ENCODE measurements at places on chromosomes 7 and 10. TPM values are rescaled to one million over a fixed set of nuclear protein-coding genes. Genes with fewer than 3 reads are reported as not detected.
A peak's percentile ranks its signal among the peaks of the same experiment; 100 is the strongest.

The SH2D4B gene
- total RNA-seq = not detected

The ASAH2 gene
- total RNA-seq = 1.1 TPM

The NSUN5 gene
- 16.8 TPM for total RNA-seq

The OR9A2 gene
- total RNA-seq = not detected

The BICC1 gene
- 39.4 TPM for total RNA-seq

The UNCX gene
- not detected for total RNA-seq

The FFAR4 gene
- not detected for total RNA-seq

DNA sequence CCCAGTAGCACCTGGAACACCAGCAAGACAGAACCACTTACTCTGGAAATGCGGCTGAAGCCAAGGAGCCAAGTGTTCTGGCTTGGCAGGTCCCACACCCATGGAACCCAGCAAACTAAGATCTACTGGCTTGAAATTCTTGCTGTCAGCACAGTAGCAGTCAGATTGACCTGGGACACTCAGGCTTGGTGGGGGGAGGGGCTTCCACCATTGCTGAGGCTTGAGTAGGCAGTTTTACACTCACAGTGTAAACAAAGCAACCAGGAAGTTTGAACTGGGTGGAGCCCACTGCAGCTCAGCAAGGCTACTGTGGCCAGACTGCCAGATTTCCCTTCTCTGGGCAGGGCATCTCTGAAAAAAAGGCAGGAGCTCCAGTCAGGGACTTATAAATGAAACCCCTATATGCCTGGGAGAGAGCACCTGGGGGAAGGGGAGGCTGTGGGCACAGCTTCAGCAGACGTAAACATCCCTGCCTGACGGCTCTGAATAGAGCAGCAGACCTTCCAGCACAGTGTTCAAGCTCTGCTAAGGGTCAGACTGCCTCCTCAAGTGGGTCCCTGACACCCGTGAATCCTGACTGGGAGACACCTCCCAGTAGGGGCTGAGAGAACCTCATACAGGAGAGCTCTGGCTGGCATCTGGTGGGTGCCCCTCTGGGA is 121.2 kb downstream of the MTERF1 start:
- DNase-seq = no peak
- no peak overlapping the region for H3K4me3 ChIP-seq
- peaks cover 2% of the 10 kb centered on the region for H3K27me3 ChIP-seq
- peaks cover 4% of the 10 kb centered on the region for H3K36me3 ChIP-seq

GRCh38 chr10:82942286-82943099 is 1067.5 kb downstream of the NRG3 start:
- H3K27ac ChIP-seq = peak overlapping the region; percentile 64
- no peaks in the 10 kb centered on the region for H3K36me3 ChIP-seq
- no peak for DNase-seq
- H3K4me1 ChIP-seq = peaks cover 25% of the 10 kb centered on the region
- no peak overlapping the region for H3K4me3 ChIP-seq
- no peaks in the 10 kb centered on the region for H3K27me3 ChIP-seq

- H3K4me1 ChIP-seq = no peaks in the 10 kb centered on the region
- no peak overlapping the region for H3K4me3 ChIP-seq
- H3K27ac ChIP-seq = no peak overlapping the region
- H3K27me3 ChIP-seq = no peaks in the 10 kb centered on the region
- H3K36me3 ChIP-seq = no peaks in the 10 kb centered on the region
These were observed 374.9 kb downstream of the SORCS1 start for GRCh38 chr10:106789623-106790022.

GRCh38 chr7:44515590-44516268 is 25.3 kb upstream of the NUDCD3 start:
- peaks cover 16% of the 10 kb centered on the region for H3K27me3 ChIP-seq
- H3K4me1 ChIP-seq = no peaks in the 10 kb centered on the region
- no peaks in the 10 kb centered on the region for H3K36me3 ChIP-seq
- H3K4me3 ChIP-seq = no peak overlapping the region

GRCh38 chr10:11504566-11505285 is 106.7 kb downstream of the USP6NL start:
- H3K27me3 ChIP-seq = no peaks in the 10 kb centered on the region
- no peak for DNase-seq
- peaks cover 18% of the 10 kb centered on the region for H3K36me3 ChIP-seq
- peaks cover 2% of the 10 kb centered on the region for H3K4me1 ChIP-seq
- no peak overlapping the region for H3K4me3 ChIP-seq

- no peak for DNase-seq
- H3K27ac ChIP-seq = peak overlapping the region; percentile 88
- H3K27me3 ChIP-seq = no peaks in the 10 kb centered on the region
- H3K4me3 ChIP-seq = no peak overlapping the region
These were observed 102.7 kb downstream of the CUBN start for GRCh38 chr10:17026686-17027485.

DNA sequence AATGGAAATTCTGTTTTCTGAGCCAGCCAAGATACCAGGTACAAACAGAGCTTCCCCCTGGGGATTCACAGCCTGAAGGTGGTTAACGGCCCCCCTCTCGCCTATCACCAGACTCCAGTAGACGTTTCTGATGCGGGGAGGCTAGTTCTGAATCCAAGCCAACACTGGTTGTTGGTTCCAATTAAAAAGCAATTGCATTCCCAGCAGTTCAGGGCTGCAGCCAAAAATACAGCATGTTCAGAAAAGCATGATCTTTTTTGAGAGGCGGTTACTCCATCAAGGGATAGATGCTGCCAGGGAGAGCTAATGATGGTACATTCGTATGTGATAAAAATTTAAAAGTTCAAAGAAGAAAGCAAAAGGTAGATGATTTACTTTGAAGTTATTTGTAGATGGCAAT is 481.0 kb downstream of the GALNT17 start:
- no peaks in the 10 kb centered on the region for H3K36me3 ChIP-seq
- no peak for DNase-seq
- H3K27me3 ChIP-seq = no peaks in the 10 kb centered on the region
- no peak overlapping the region for H3K4me3 ChIP-seq
- H3K27ac ChIP-seq = peak overlapping the region; percentile 70
- H3K4me1 ChIP-seq = peaks cover 45% of the 10 kb centered on the region

DNA sequence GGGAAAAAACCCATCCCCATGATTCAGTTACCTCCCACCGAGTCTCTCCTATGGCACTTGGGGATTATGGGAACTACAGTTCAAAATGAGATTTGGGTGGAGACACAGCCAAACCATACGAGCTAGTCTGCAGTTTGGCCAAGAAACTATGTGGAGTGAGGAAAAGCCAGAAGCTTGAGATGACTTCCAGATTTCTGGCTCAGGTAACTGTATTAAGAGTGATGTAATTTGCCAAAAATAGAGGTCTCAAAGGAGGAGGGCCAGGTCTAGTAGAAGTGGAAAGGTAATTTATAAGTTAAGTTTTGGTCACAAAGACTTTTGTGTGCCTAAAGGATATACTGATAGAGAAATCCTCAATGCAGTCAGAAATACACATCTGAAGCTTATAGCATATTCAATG is 279.7 kb upstream of the MGMT start:
- no peak overlapping the region for H3K27ac ChIP-seq
- H3K4me1 ChIP-seq = peaks cover 3% of the 10 kb centered on the region
- H3K36me3 ChIP-seq = no peaks in the 10 kb centered on the region
- no peak for DNase-seq
- H3K27me3 ChIP-seq = no peaks in the 10 kb centered on the region

GRCh38 chr10:60870416-60870728 is 73.6 kb downstream of the RHOBTB1 start:
- no peak overlapping the region for H3K4me3 ChIP-seq
- no peak overlapping the region for H3K27ac ChIP-seq
- DNase-seq = no peak
- no peaks in the 10 kb centered on the region for H3K4me1 ChIP-seq
- no peaks in the 10 kb centered on the region for H3K27me3 ChIP-seq

DNA sequence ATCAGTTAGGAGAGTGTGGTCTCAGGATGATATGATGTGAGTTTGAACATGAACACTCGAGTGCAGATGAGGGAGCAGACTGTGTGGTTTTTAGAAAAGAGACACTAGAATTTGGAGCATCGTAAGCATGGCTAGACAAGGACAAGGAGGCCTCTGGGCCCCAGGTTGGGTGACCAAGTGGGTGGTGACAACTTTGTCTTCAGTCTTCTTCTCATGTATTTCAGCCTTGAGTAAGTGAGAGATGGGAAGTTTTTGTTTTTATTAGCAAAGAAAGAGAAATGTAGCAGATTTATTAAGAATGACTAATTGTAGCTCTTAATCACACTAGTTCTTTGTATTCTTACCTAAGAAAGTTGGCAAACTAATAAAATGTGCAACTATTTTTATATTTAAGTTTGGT is 16.3 kb downstream of the TES start:
- H3K4me1 ChIP-seq = peaks cover 96% of the 10 kb centered on the region
- H3K27me3 ChIP-seq = no peaks in the 10 kb centered on the region
- H3K27ac ChIP-seq = peak overlapping the region; percentile 86
- H3K36me3 ChIP-seq = no peaks in the 10 kb centered on the region

GRCh38 chr7:30465811-30466180 is 12.8 kb downstream of the NOD1 start:
- H3K4me1 ChIP-seq = peaks cover 50% of the 10 kb centered on the region
- DNase-seq = no peak

- H3K4me3 ChIP-seq = no peak overlapping the region
- DNase-seq = no peak
- no peak overlapping the region for H3K27ac ChIP-seq
- peaks cover 4% of the 10 kb centered on the region for H3K4me1 ChIP-seq
- no peaks in the 10 kb centered on the region for H3K36me3 ChIP-seq
These were observed 26.6 kb upstream of the FAM20C start for GRCh38 chr7:165661-166337.

DNA sequence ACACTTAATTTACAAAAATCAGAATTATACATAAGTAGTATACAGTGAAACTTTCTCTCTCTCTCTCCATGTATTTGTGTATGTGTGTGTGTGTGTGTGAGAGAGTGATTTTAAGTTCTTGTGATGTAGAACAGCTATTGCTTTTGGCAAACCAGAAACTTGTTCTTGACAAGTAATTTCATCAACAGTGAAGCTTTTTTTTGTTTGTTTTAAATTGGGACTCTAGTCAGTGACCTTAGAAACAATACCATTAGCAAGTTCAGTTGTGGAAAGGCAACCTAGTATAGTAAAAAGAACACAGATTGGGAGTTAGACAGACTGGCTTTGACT is 319.1 kb downstream of the PTEN start:
- no peaks in the 10 kb centered on the region for H3K27me3 ChIP-seq
- no peak overlapping the region for H3K27ac ChIP-seq
- H3K36me3 ChIP-seq = no peaks in the 10 kb centered on the region
- no peak overlapping the region for H3K4me3 ChIP-seq
- no peak for DNase-seq
- peaks cover 2% of the 10 kb centered on the region for H3K4me1 ChIP-seq

DNA sequence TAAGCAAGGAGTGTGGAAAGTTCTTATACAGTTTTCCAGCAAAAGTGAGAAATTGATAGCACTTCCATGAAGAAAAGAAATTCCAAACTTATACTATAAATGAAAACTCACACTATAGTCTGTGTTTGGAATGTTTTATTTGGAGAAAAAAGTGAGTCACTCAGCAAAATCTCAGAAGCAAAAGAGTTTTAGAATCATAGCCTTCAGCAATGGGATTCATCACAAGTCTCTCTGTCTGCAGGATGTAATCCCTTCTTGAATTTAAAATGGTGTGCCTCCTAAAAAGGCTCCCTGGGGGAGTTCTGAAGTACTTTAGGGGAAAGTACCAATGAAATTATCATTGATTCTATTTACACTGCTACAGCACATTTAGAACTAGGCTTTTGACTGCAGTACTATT is 756.4 kb downstream of the XPNPEP1 start:
- no peaks in the 10 kb centered on the region for H3K27me3 ChIP-seq
- DNase-seq = no peak
- H3K4me1 ChIP-seq = no peaks in the 10 kb centered on the region
- H3K4me3 ChIP-seq = no peak overlapping the region
- no peak overlapping the region for H3K27ac ChIP-seq

DNA sequence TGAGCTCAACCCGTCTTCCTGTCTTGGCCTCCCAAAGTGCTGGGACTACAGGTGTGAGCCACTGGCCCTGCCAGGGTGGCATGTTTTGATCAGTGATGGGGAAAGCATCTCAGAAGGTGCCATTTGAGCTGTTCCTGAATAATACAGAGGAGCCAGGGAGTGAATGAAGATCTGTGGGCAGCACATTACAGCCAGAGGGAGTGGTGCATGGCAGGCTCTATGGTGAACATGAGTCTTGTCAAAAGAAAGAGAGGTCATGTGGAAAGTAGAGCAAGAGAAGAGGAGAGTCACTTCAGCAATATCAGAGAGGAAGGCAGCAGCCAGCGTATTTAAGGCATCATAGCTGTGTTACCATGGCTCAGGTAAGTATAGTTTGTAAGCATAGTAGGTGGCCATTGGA is 275.7 kb upstream of the LRGUK start:
- H3K36me3 ChIP-seq = no peaks in the 10 kb centered on the region
- H3K27me3 ChIP-seq = no peaks in the 10 kb centered on the region
- DNase-seq = no peak
- H3K4me3 ChIP-seq = no peak overlapping the region

DNA sequence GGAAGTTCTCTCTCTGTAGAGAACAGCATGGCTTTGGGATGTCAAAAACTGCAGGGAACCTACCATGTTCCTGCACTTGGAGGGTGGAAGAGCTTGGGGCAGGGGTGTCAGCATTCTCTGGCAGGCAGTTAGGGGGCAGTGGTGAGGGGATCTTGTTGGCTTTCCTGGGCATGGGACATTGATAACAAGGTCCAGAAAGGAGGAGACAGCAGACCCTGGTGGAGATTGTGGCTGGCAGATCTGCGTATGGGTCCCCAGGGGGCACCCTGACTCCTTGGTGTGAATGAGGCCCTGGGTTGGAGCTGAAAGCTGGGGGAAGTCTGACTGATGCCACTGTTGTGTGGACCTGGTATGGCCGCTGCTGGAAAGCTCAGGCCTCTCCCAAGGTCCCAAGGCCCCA is 22.9 kb upstream of the CAMK2B start:
- DNase-seq = no peak
- H3K27me3 ChIP-seq = peaks cover 67% of the 10 kb centered on the region
- no peaks in the 10 kb centered on the region for H3K4me1 ChIP-seq
- H3K27ac ChIP-seq = no peak overlapping the region
- H3K36me3 ChIP-seq = no peaks in the 10 kb centered on the region

DNA sequence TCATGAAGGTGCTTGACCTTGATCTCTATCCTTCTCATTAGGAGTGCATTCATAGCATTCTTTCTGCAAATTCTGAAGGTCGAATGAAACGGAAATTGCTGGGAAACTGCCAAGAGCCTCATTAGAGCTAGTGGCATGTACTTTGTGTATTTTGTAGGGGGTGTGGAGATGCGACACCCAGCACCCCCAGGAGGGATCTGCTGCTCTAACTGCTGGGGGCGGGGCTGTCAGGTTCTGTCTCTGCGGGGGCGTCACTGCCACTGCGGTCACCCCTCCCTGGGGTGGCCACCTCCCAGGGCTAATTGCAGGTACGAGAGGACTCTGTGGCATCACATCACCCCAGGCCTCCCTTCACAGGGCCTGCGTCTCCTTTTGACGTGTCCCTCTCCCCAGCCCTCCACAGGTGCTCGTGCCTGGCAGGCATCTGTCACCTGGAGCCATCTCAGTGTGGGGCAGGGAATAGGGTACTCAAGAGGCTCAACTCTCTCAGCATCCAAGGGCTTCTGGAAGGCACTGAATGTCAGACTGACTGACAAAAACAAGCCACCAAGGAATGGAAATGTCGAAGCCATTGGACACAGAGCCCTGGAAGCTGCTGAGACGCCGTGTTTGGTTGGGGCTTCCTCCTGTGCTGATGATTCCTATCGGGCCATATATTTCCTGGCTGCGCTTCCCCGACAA is 151.1 kb downstream of the ACTR3B start:
- DNase-seq = no peak
- no peaks in the 10 kb centered on the region for H3K27me3 ChIP-seq
- no peaks in the 10 kb centered on the region for H3K4me1 ChIP-seq
- H3K36me3 ChIP-seq = no peaks in the 10 kb centered on the region
- no peak overlapping the region for H3K4me3 ChIP-seq

GRCh38 chr10:55491712-55492111 is 690.7 kb upstream of the PCDH15 start:
- H3K4me3 ChIP-seq = no peak overlapping the region
- DNase-seq = no peak
- no peaks in the 10 kb centered on the region for H3K27me3 ChIP-seq
- no peaks in the 10 kb centered on the region for H3K36me3 ChIP-seq
